ENCODE measurements at places on chromosomes 11 and 22.

DNA sequence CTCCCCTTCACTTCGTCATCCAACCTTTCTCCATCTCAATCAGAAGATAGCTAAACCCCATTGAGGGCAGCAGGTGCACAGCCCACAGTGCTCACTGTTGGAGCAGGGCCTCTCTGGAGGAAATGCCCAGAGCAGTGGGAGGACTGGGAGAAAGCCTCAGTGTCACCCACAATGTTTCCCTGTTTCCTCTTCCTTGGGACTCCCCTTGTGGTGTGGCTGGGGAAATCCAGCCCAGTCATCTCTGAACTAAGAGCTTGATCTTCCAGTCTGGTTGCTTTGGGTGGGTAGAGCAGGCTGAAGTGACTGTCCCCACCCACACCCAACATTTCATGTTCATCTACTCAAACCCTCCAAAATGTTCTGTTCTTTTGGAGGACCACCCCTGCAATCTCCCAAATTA lies 29.8 kb upstream of the EED start:
- no peak for DNase-seq

- no peak for DNase-seq
Measured at GRCh38 chr11:101944923-101945322, 28.6 kb upstream of the ANGPTL5 start.

- no peak for DNase-seq
Measured at GRCh38 chr11:133326332-133326731, 206.0 kb downstream of the OPCML start.

GRCh38 chr11:65436412-65437032 lies 13.9 kb downstream of the NEAT1 start:
- DNase-seq, result no peak
